ENCODE measurements at places on chromosomes 16 and 17. TPM values are rescaled to one million over a fixed set of nuclear protein-coding genes. Genes with fewer than 3 reads are reported as not detected.

Gene NME4
- 129 TPM for total RNA-seq

Gene EFTUD2
- 71.2 TPM for total RNA-seq

Gene KCNJ16
- total RNA-seq = 0.96 TPM

Gene PRSS27
- total RNA-seq = 0.67 TPM

Gene SPDYE4
- total RNA-seq = not detected

Gene PRAC1
- not detected for total RNA-seq
